Activated naive CD4-positive, alpha-beta T cell treated with anti-CD3 and anti-CD28 coated beads, Interleukin-2, amount 50 U/mL, for 72 hours (primary cell): ENCODE measurements at places on chromosomes 16 and 17. TPM values are rescaled to one million over a fixed set of nuclear protein-coding genes. Genes with fewer than 3 reads are reported as not detected.

Gene IGSF6
- 0.30 TPM for total RNA-seq

Gene ATAD5
- total RNA-seq: 32.5 TPM

Gene GPR139
- total RNA-seq: not detected

Gene CSH2
- total RNA-seq: 2.2 TPM

Gene TPSG1
- total RNA-seq: not detected

Gene GDPD1
- 3.7 TPM for total RNA-seq

Gene SLC43A2
- 0.57 TPM for total RNA-seq

Gene EFTUD2
- 77.8 TPM for total RNA-seq

Gene RGS11
- total RNA-seq: 0.14 TPM

Gene RBL2
- total RNA-seq: 84.7 TPM

Gene EME1
- 101 TPM for total RNA-seq

Gene MYH3
- total RNA-seq: 2.0 TPM

Gene CTRB1
- not detected for total RNA-seq

Gene TNP2
- total RNA-seq: not detected

Gene MYH1
- total RNA-seq: not detected

Gene DHRS7C
- total RNA-seq: not detected

Gene NECAB2
- total RNA-seq: not detected

Gene CD300LB
- total RNA-seq: not detected

Gene MT1G
- 3.4 TPM for total RNA-seq

Gene PRCD
- not detected for total RNA-seq
